Fibroblast of villous mesenchyme (primary cell): ENCODE measurements at places on chromosomes 3 and 15. TPM values are rescaled to one million over a fixed set of nuclear protein-coding genes. Genes with fewer than 3 reads are reported as not detected.

DNA sequence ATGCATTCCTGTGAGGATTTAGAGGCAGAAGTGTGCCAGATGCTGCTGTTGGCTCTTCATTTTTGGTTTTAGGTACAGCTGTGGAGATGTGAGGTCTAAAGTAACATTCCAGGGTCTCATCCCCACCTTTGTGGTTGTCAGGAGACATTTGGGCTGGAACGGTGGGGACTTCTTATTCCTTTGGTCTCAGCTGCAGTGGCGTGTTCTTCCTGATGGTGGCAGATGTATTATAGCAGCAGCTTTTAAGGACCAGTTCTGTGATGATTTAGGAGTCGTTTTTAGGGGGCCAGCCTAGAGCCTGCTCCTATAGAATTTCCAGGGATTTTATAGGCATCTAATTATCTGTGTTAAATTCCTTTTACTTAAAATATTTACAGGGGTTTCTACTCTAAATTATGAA, 221.0 kb upstream of the EOMES start:
- no peak for DNase-seq

DNA sequence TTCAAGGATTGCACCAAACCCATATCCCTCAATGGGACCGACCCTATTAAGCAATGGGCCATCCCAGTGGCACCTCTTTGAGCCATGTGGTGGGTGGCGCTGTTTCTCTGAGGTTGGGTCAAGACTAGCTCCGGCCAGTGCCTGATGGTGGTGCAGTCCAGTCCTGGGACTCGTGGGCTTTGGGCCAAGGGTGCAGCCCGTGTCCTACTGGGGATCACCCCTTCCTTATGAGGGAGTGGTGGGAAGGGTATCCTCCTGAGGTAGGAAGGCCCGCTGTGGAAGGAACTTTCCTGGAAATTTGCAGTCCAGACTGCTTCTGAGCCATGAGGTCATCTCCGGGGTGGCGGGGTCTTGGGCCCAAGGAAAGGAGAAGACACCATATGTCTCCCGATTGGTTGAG, 231.6 kb downstream of the SNRPN start:
- DNase-seq = no peak

GRCh38 chr3:172915911-172916514, 165.5 kb downstream of the ECT2 start:
- no peak for DNase-seq

- no peak for DNase-seq
Observed at GRCh38 chr15:60530653-60531052, 51.7 kb upstream of the ICE2 start.

DNA sequence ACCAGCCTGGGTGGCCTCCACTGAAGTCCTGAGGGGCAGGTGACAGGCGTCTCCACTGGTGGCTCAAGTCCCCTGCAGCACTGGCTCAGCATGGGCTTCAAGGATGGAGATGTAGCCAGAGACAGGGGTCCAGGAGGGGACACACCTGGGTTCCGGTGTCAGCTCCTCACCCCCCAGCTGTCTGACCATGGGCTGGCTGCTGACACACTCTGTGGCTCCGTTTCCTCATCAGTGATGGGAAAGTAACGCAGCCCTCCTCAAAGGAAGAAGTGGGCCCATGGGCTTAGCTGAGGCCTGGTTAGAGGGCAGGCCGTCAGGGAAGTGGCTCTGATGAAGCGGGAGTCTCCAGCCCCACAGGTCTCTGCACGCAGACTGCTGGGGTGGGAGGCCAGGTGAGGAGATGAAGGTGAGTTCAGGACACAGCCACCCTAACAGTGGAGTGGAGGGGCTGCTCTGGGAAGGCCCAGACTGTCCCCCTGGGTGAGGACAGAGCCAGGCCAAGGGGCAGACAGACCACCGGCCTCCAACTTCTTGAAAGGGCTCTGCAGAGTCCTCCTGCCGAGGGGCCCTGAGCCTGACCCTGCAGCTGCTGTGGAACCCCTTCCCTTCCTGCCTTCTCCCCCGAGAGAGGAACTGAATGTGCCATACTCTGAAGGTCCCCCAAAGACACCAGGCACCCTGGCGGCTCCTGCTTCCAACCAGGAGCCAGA, 24.0 kb downstream of the PSTPIP1 start:
- no peak for DNase-seq

GRCh38 chr3:11553436-11554235, 90.1 kb downstream of the VGLL4 start:
- DNase-seq = peak; percentile 58

- DNase-seq = no peak
Observed at GRCh38 chr15:92074101-92074500, 220.6 kb downstream of the SLCO3A1 start.

GRCh38 chr15:75056036-75056435, 32.6 kb downstream of the PPCDC start:
- no peak for DNase-seq

GRCh38 chr3:48957006-48957705, 32.9 kb upstream of the P4HTM start:
- no peak for DNase-seq

- no peak for DNase-seq
Observed at GRCh38 chr15:51696566-51696965, 15.3 kb downstream of the SCG3 start.

Gene KCTD6
- total RNA-seq = 8.1 and 10.4 TPM in 2 replicates

Gene FBXL22
- total RNA-seq = 1.3 and 2.3 TPM in 2 replicates

Gene ERC2
- under 0.01 and 0.43 TPM in 2 replicates for total RNA-seq

Gene FGD5
- under 0.01 TPM in 1 of 2 replicates, not detected in the other for total RNA-seq

Gene NMNAT3
- total RNA-seq = 0.64 and 0.86 TPM in 2 replicates
